ENCODE measurements at places on chromosomes 13 and 19.

DNA sequence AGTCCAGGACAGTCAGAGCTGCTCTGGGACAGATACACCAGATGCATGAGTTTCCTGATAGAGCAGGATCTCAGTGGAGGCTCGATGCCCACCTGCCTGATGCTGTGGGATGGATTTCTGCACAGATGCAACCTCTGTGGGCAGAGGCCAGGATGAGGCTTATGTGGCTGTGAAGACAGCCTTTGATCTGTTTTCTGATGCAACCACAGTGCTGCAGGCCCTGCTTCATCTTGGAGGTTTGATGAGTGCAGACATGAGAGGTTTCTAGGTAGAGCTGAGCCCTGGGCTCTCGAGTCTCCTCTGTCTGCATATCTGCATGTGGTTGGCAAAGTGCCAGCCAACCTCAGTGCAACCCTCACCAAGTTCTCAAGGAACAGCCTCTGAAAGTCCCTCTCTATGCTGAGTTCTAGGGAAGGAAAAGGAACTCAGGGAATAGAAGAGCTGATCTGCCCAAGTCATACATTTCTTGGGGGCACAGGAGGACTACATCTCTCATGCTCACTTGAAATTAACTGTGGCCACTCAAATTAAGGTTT lies 23.1 kb upstream of the TSHZ3 start:
- no peak for DNase-seq

GRCh38 chr13:43573361-43573740 lies 213.4 kb downstream of the ENOX1 start:
- no peak for DNase-seq

- no peak for DNase-seq
Observed at GRCh38 chr13:39379118-39379517, 223.9 kb downstream of the LHFPL6 start.

DNA sequence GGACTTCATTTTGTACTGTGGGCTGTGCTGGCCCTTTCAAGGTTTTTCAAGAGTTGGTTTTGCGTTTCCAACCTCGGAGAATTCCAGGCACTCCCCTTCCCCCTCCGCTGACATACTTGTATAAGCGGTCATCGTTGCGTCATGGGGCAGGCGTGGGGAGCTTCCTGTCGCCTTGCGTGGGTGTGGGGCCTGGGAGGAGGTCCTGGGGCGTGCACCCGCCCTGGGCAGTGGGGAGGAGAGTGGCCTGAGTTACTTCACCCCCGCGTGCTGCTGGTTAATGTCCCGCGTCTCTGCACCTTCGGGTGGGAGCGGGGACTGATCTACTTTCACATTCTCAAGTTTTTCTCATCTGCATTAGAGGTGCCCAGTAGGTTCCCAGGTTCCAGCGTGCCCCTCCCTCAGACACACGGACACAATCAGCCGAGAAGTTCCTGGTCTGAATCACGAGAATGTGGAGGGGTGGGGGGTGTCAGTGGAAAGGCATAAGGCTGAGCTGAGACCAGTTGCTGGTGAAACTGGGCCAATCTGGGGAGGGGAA lies 4.1 kb downstream of the IER2 start:
- peak; percentile 31 for DNase-seq

DNA sequence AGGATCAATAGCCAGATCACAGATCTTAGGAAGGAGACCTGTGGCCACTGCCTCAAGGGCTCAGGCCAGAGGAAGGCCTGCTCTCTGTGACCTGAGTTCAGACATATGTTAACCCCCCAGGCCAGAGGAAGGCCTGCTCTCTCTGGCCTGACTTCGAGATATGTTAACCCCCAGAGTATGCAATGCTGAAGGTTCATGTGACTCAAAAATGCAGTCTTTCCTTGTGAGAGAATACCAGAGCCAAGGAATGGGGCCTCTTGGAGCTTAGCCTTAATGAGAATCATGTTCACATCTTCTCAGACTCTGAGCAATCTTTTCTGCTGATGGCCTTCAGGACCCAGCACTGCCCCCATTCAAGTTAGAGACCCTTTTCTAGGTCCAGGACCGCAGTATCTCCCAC lies 36.7 kb downstream of the MBNL2 start:
- DNase-seq, result no peak

DNA sequence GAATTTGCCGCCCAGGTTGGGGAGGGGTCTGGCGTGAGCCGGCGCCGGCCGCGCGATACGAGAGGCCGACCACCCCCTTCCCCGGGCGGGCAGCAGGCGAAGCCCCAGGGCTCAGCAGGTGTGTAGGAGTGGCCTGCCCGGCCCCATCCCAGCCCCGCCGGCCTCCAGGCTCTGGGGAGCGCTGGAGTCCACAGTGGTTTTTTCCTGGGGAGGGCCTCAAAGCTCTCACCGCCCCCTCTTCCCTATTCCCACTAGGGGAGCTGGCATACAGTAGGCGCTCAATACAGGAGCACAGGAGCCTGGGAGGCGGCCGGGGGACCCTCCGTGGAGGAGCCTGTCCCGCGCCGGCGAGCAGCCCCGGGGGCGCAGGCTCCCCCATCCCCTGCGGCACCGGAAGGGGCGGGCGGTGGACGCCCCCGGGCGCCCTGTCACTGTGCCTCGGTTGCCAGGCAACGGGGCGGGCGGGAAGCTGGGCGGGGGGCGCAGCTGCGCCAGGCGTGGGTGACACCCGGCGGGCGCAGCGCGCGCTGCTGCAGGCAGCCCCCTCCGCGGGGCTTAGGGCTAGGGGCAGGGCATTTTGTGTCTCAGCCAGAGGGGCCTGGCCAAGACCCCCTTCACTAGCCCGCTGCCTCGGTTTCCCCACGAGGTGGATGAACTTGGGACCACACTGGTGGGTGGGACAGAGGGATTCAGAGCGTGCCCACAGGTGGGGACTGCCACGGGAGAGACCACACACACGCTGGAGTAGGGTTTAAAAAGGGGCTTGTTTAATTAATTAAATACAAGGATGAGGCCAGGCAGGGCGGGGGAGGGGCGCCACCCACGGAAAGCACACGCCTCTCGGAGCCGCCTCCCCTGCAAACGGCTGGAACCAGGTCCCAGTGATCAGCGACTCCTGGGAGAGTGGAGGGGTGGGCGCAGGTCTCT lies 3.6 kb upstream of the REXO1 start:
- DNase-seq, result peak; percentile 68

DNA sequence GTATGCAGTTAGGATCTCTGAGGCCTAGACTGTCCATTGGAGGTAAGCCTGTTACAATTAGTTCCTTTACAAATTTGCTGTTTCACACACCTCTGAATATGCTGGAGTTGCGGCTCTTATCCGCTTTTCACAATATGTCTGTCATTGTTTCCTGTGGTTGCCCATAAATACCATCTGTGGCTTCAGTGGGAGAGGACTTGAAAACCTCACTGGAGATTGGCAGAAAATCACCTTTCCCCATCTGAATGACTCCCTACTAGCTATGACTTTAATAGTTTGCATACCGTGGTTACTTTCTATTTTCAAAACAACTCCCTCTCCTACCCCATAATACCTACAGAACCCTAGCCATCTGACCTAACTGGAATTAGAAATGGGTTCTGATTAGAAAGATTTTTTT lies 454.3 kb downstream of the PCDH17 start:
- DNase-seq, result no peak

- no peak for DNase-seq
Observed at GRCh38 chr19:13957051-13957450, 4.7 kb downstream of the DCAF15 start.

DNA sequence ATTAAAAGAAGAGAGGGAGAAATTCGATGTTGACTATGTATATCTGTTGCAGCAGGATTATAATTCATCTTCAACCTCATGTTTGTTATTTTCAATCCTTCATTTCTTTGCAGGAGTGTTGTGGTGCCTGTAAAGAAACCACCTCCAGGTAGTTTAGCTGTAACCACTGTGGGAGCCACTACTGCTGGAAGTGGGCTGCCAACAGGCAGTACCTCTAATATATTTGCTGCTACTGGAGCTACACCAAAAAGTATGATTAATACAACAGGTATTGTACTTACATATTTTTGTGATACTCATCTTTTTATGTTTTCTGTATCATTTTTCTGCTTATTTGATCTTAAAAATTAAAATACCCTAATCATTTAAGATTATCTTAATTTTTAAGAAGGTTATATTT lies 266.5 kb downstream of the NBEA start:
- no peak for DNase-seq

GRCh38 chr13:53092931-53093330 lies 64.3 kb downstream of the OLFM4 start:
- DNase-seq, result no peak

GRCh38 chr13:60268203-60268555 lies 104.5 kb upstream of the DIAPH3 start:
- DNase-seq, result no peak

GRCh38 chr19:44602081-44602480 lies 11.3 kb upstream of the IGSF23 start:
- no peak for DNase-seq

- DNase-seq, result no peak
Observed at GRCh38 chr13:70253411-70253810, 145.2 kb upstream of the KLHL1 start.

GRCh38 chr13:49464621-49465325 lies 20.7 kb downstream of the SETDB2 start:
- DNase-seq, result no peak

DNA sequence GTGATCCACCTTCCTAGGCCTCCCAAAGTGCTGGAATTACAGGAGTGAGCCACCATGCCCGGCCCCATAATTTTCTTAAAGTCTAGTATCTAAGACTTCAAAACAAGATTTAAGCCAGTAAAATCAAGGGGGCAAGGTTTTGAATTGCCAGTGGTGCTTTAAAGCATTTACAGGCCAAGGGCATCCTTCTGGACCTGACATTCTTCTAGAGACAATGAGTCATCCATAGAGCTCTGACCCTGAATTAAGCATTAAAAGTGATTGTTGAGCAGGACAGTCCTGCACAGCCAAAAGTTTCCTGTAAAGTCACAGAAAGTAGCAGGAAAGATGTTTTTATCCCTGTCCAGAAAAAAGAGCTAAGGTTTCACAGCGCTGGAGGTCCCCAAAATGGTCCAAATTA lies 50.9 kb upstream of the ATP12A start:
- no peak for DNase-seq

DNA sequence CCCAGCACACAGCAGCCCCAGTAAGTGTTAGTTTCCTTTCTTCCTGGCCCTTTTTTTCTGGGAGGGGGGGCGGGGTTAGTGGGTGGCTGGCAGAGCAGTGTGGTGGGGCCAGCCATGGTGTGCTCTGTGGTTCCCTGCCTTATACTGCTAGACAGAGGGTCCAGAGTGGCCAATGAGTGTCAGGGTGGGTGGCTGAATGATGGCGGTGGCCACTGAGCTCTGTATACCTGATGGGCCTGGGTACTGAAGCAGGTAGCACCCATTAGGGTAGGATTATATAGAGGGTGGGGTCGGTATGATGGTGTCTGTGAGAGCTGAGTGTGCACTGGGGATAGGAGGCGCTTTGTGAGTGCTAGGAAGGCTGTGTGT lies 13.8 kb downstream of the CIC start:
- no peak for DNase-seq

GRCh38 chr13:63297163-63297562 lies 1881.5 kb upstream of the PCDH20 start:
- no peak for DNase-seq

GRCh38 chr13:60453490-60453889 lies 56.5 kb downstream of the TDRD3 start:
- DNase-seq, result no peak

DNA sequence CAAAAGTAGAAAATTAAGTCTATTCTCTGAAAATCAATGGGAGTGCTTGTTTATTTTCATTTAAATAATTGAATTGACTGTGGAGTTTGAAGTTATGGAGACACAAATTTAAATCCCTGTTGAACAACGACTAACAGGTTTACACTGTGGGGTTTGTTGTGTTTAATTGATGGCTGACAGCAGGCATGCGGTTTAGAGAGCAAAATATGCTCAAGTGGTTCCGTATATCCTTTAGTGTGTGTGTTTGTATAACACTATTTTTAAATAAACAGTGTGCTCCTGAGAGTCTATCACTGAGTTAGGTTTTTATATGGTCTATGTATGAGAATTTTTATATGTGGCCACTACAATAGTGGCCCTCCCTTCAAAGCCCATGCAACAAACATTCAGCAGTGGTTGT lies 332.0 kb downstream of the GPC6 start:
- no peak for DNase-seq

DNA sequence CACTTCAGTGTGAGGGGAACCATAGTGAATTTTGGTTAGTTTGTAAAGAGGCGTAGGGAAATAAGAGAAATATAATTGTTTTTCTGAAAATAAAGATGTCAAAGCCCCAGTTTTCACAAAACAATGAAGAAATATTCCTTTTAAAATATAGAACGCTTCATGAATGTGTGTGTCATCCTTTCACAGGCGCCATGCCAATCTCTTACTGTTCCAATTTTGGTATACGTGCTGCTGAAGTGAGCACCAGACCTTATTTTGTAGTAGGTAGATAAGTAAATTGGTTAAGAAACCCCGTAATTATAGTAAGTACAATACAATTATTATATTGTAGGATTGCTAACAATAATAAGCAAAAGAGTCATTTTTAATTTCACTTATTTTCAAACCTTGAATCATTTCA lies 43.3 kb downstream of the NAA16 start:
- no peak for DNase-seq

DNA sequence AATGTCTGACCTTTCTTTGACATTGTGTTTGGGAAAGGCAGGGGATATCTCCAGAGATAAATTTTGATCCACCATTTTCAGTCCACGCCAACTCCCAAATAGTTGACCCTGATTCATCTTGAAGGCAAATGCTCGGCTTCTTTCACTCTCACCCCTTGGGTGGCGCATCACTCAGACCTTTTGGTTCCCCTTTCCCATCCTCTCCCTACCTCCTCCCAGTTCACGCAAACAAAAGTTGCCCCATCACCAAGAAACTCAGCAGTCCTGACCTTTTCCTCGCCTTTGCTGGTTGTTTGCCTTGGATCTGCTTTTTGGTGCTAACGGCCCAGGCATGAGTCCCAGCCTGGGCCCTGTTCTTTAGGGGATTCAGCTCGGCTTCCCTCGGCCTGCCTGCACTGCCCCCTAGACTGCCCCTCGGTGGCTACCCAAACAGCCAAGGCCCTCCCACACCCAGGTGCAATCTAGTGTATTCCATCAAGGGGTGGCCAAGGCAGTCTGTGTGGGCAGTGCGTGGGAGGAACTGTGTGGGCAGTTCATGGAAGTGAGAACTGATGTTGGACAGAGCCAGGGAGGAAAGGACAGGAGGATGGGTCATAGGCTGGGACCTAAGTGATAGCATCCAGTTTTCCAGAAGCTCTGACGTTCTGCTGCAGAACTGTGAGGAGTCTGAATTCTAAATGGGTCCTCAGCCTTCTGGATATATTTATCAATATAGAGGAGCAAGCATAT lies 255.7 kb downstream of the DLEU7 start:
- no peak for DNase-seq

GRCh38 chr19:45569619-45570421 lies 14.8 kb downstream of the OPA3 start:
- peak; percentile 37 for DNase-seq

GRCh38 chr19:51082611-51083010 lies at the start of gene KLK14:
Gene KLK14 (minus strand): TSS chr19:51082887. CDS start chr19:51082614, 273 bp downstream.
- no peak for DNase-seq

All from effector CD4-positive, alpha-beta T cell (primary cell).